ENCODE measurements at places on chromosomes 3 and 15.

- DNase-seq: no peak
Measured at GRCh38 chr3:158668506-158668905, 3.9 kb downstream of the LXN start.

DNA sequence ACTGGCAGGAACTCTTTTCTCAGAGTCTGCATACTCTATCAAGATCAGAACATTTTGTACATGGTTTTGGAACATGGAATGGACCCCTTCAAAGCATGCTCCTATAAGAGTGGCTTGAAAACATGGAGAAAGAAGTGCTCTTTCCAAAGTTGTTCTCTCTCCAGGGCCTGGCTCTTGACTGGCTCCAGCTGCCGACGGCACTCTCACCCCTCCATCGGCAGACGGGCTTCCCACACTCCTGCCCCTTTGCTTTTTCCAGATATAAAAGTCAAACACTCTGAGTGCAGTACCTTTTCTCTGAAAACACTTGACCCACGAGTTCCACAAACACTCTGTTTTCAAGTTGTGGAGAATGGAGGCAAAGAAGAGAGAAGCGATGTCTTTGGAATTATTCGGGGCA, 72.5 kb upstream of the ONECUT1 start:
- no peak for DNase-seq

- DNase-seq: no peak
Measured at GRCh38 chr3:124766113-124767095, 36.2 kb downstream of the UMPS start.

- no peak for DNase-seq
Measured at GRCh38 chr15:98900356-98900755, 107.2 kb downstream of the PGPEP1L start.

- DNase-seq: no peak
Measured at GRCh38 chr3:114071786-114072185, 15.2 kb downstream of the QTRT2 start.

GRCh38 chr3:184467171-184467570, 87.3 kb downstream of the CHRD start:
- no peak for DNase-seq

DNA sequence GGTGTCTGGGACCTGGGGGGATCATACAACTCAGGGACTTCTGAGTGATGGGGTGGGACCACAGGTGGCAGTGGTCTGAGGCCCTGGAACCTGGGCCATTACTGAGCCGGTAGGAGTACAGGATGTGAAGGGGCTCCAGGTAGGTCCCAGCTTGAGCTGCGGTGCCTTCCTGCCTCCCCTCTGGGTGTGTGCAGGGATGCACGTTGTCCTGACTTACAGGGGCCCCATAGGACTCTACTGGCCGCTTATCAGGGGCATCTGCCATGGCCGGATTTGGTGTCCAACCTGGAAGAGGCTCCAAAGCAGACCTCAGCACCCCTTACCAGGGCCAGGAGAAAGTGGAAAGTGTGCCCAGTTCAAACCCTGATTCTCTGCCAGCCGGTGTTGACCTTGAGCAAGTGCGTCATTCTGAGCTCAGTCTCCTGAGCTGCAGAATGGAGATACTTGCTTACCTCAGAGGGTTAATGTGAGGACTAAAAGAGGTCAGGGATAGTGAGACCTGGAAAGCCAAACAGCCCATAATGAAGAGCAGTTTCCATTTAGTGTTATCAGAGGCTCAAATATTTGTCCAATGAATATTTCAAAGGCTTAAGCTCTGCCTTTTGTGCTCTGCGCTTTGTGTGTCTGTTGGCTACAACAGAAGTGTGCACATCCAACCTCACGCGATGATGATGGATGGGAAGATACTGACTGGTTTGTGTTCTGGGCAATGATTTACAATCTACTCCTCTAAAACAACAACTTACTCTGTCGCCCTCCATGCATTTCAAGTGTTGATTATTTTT, 35.4 kb upstream of the ESYT3 start:
- DNase-seq: no peak

- DNase-seq: no peak
Measured at GRCh38 chr3:10956986-10957385, 35.6 kb upstream of the SLC6A1 start.

- DNase-seq: no peak
Measured at GRCh38 chr15:88391700-88392099, 75.5 kb downstream of the MRPL46 start.

DNA sequence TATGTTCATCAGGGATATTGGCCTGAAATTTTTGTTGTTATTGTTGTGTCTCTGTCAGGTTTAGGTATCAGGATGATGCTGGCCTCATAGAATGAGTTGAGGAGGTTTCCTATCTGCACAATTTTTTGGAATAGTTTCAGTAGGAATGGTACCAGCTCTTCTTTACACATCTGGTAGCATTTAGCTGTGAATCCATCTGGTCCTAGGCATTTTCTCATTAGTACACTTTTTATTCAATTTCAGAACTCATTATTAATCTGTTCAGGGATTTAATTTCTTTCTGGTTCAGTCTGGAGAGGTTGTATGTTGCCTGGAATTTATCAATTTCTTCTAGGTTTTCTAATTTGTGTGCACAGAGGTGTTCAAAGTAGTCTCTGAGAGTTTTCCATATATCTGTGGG, 57.0 kb downstream of the STRIT1 start:
- no peak for DNase-seq

GRCh38 chr3:30112902-30113484, 493.4 kb upstream of the TGFBR2 start:
- peak; percentile 73 for DNase-seq

GRCh38 chr3:112699436-112699978, 58.6 kb upstream of the CCDC80 start:
- peak; percentile 34 for DNase-seq

DNA sequence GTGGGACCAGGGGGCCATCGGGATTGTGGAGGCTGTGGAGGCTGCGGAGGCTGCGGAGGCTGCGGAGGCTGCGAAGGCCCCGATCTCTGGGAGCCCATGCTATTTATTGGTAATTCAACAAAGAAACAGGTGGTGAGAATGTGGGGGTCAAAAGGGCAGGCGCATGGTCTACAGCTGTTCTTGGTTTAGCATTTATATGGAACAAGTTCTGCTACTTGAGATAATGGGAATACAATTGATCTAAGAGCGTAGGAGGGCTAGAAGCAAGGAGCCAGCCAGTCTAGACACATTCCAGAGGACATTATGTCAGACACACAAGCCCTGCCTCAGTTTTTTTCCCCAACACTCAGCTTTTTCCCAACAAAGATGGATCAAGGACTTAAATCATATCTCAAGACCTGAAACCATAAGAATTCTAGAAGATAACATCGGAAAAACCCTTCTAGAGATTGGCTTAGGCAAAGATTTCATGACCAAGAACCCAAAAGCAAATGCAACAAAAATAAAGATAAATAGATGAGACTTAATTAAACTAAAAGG, 20.1 kb downstream of the C3orf80 start:
- DNase-seq: no peak

DNA sequence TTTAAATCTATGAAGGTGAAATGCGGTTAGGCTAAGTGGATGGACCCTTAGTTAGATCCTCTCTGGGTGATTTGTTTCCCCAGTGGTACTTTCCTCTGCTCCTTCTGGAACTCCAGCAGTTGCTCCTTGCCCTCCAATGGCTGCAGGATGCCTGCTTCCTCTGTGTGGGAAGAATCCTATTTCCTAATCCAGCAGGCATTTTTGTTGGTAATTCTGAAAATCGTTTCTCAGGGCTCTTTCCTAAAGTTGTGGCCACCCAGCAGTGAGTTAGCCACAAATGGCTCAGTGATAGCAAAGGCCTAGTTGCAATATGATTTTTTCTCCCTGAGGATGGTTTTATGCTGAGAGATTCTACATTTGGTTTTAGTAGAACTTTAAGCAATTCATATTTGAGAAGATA, 332.3 kb upstream of the C2CD4B start:
- DNase-seq: no peak

GRCh38 chr15:38216763-38217162, 35.9 kb upstream of the SPRED1 start:
- DNase-seq: no peak

DNA sequence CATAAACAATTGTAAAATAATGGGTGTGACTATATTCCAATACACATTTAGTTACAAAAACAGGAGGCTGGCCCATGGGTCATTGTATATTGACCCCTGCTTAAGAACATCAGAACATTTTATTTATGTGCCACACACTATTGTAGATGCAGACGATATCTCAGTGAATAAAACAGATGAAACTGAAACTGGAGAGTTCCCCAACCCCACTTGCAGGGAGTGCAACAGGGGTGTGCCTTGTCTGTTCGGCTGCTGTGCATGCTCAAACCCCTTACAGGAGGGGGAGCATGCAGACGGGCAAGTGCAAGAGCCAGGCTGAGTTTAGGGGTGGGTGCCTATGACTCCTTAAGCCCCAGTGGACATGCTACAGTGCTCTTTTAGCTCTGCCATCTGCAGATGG, 509.6 kb downstream of the IGSF11 start:
- DNase-seq: no peak

- DNase-seq: no peak
Measured at GRCh38 chr15:72169921-72170611, 27.5 kb downstream of the GRAMD2A start.

GRCh38 chr3:141360888-141361598, 7.3 kb upstream of the ZBTB38 start:
- peak; percentile 73 for DNase-seq

- no peak for DNase-seq
Measured at GRCh38 chr3:147267434-147267833, 138.9 kb downstream of the ZIC4 start.

DNA sequence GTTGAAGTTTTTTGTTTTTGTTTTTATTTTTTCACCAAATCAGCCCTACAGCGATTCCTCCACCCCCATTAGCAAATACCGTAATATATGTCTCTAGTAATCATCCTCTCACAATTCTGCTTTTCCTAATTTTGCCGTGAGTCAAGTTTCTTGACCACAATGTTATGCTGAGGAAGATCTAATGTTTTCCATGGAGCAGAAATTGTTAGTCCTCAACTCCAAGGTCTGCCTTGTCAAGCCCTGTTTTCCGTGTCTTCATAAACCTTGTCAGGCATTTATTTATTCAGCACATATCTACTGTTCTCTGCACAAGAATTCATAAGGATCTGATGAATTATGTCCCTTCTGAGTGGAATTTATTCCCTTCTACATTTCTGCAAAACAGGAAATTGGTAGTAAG, 372.8 kb downstream of the RBMS3 start:
- no peak for DNase-seq

- peak; percentile 74 for DNase-seq
Measured at GRCh38 chr15:63291507-63291906, 14.1 kb downstream of the APH1B start.

DNA sequence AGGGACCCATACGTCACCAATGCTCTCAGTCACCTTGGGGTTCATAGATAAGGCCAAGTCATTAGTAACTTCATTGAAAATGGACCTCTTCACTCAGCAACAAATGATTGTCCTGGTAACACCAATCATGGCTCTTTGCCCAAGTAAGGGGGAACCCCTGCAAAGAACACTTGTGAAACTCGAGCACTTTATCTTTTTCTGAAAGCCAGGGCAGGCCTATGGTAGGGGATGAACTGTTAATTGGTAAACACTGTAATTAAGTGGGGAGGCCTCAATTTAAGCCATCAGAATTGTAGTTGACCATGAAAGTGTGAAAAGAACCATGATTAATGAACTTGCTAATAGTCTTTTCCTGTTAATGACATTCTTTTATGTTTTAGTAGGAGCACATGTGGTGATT, 73.3 kb downstream of the ABHD5 start:
- no peak for DNase-seq

DNA sequence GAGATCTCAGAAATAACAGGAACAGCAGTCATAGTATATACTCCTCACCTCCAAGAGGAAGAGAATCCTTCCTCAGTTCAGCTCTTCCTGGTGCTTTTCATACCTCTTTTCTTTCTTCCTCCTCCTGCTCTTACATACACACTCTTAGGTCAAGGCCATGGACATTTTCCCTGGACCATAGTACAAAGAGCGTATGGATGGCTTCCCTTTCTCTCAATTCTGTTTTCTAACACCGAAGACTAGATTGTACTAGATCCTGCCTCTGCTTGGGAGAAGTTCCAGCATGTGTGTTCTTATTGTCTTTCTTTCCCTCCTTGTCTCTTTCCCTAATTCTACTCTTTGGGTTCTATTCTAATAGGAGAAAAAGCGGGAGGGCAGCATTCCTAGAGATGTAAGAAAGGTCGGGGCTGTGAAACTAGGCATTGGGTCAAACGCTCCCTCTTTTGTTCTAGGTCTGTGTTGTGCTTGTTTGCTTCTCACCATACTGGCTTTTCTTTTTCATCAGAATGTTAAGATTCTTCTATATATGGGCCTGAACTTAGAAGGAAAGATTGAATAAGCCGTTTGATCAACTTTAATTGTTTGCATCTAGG, 77.4 kb downstream of the VPS8 start:
- no peak for DNase-seq

DNA sequence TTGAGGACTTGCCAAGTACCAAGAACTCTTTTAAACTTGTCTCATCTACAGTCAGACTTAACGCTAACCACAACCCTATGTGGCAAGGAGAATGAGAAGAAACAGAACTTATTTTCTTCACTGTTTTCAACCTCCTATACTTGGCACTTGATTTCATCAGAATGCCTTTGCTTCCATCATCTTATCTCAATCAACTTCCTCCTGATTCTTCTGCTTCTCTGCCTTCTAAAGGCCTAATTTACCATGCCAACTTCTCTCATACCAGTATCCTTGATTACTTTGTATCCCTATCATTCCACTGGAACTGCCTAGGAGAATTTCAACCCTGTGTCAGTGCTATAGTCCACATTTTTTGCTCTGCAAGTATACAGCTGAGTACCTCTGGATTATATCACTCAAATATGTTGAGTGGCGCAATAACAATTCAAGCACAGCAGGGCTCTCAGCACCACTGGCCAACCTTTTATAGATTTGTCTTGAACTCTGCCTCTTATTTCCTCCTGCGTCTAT, 413.6 kb downstream of the ROBO1 start:
- DNase-seq: no peak

- DNase-seq: peak; percentile 50
Measured at GRCh38 chr3:171806200-171807128, 3.8 kb downstream of the PLD1 start.

DNA sequence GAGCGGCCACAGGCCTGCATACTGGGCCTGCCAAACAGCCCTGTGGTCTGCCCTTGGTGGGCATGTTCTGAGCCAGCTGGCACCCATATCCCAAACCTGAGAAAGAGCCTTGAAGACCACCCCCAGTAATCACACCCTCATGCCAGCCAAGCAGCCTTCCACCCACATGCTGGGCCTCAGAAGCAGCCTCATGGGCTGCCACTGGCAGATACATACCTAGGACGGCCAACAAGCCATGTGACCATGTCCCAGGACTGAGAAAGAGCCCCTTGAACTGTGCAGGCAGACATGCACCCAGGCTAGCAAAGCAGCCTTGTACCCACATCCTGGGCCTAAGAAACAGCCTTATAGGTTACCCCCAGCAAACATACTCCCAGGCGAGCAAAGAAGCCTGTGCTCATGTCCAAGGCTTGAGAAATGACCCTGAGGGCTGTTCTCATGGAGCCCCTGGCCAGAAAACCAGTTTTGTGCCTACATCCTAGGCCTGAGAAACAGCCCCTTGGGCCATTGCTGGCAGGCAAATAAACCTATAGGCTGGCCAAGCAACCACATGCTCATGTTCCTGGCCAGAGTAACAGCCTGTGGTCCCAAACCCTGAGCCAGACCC, 24.9 kb downstream of the TUBGCP5 start:
- no peak for DNase-seq
